ENCODE measurements at places on chromosomes 12 and 14.

- no peak for DNase-seq
These were observed 72.7 kb upstream of the MANSC4 start for GRCh38 chr12:27852742-27853141.

GRCh38 chr14:41925409-41925808, 318.7 kb downstream of the LRFN5 start:
- peak; percentile 16 for DNase-seq

- DNase-seq: no peak
These were observed 35.8 kb downstream of the CDKL1 start for GRCh38 chr14:50360851-50361250.

DNA sequence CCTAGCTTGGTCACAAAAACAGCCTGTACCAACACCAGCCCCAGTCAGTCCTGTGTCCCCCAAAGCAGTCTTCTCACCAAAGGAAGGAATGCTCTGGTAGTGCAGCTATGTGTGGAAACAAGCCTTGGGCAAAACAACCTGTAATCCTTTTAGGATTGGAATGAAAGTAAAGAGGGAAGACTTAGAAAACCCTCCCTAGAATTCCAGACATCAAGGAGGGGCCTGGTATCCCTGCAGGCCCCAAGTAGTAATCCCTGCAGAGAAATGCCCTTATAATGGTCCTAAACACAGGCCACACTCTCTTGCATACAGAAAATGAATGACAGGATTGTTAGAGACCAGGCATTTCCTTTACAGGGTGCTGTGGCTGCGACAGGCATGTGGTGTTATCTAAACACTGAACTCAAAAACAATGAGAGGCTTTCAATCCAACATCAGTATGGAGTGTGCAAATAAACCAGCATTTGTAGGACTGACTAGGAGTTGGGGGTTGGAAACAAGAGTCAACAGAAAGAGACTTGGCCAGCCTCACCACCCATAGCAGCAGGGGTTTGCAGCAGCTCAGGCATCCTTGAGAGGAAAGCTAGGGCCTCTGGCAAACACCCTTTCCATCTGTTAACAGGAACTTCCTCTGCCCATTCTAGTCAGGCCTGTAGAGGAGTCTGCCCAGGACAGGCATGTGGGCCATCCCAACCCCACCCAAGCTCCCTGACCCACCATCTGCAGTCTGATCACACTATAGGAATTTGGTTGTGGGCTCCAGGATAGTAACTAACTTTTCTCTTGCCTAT, 59.1 kb downstream of the DCAF5 start:
- DNase-seq: no peak

- DNase-seq: no peak
These were observed 52.5 kb upstream of the WSCD2 start for GRCh38 chr12:108076556-108076955.

GRCh38 chr12:17333287-17333686, 727.3 kb upstream of the LMO3 start:
- DNase-seq: no peak

GRCh38 chr12:130689408-130690405, 26.4 kb downstream of the RIMBP2 start:
- DNase-seq: no peak

GRCh38 chr14:66444271-66444927, 41.8 kb upstream of the CCDC196 start:
- no peak for DNase-seq

- DNase-seq: peak; percentile 15
These were observed 87.6 kb downstream of the SEC23A start for GRCh38 chr14:39015360-39015961.

GRCh38 chr12:109770104-109770860, 56.7 kb downstream of the FAM222A start:
- no peak for DNase-seq

- DNase-seq: no peak
These were observed 28.3 kb downstream of the DYNC1H1 start for GRCh38 chr14:101992708-101993107.

GRCh38 chr14:102907980-102908730, 14.3 kb upstream of the AMN start:
- no peak for DNase-seq
